Activated effector memory CD4-positive, alpha-beta T cell treated with anti-CD3 and anti-CD28 coated beads, Interleukin-2, amount 50 U/mL, for 16 hours (primary cell): ENCODE measurements at places on chromosomes 2 and 18.

- no peak for DNase-seq
These were observed 209.3 kb upstream of the SOX11 start for GRCh38 chr2:5482929-5483331.

DNA sequence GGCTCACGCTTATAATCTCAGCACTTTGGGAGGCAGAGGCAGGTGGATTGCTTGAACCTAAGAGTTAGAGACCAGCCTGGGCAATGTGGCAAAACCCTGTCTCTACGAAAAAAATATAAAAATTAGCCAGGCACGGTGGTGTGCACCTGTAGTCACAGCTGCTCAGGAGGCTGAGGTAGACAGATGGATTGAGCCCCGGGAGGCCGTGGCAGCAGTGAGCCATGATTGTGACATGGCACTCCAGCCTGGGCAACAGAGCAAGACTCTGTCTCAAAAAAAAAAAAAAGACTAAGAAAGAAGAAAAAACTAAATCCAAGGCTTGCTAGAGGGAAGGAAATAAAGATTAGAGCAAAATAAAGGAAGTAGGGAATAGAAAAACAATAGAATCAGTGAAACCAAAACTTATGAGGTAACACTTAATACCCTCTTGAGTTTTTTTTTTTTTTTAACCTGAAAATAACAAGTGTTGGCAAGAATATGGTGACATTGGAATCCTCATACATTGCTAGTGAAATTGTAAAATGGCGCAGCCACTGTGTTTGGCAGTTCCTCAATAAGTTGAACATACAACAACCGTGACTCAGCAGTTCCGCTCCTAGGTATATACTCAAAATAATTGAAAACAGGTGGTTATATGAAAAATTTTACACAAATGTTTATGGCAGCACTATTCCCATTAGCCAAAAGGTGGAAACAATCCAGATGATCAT is 85.2 kb downstream of the EML4 start:
- DNase-seq, result no peak

GRCh38 chr2:217220228-217221013 is 360.6 kb upstream of the TNP1 start:
- no peak for DNase-seq

DNA sequence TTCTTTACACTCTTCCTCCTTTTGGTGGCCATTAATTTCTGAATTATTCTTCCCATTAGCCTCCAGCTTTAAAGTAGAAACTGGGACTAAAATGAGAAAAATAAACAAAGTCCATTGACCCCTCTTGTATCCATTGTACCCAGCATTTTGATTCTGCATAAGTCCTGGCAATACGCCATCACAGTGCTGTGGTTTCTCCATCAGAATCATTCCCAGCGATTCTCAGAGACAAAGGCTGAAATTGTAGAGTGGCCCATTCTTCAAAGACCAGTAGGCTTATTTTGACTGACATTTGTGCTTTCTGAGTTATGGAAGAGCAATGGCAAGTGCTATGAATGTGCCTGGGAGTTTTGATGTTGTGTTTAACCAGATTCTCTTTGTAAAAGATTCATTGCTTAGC is 199.3 kb upstream of the GALNT5 start:
- DNase-seq, result no peak

DNA sequence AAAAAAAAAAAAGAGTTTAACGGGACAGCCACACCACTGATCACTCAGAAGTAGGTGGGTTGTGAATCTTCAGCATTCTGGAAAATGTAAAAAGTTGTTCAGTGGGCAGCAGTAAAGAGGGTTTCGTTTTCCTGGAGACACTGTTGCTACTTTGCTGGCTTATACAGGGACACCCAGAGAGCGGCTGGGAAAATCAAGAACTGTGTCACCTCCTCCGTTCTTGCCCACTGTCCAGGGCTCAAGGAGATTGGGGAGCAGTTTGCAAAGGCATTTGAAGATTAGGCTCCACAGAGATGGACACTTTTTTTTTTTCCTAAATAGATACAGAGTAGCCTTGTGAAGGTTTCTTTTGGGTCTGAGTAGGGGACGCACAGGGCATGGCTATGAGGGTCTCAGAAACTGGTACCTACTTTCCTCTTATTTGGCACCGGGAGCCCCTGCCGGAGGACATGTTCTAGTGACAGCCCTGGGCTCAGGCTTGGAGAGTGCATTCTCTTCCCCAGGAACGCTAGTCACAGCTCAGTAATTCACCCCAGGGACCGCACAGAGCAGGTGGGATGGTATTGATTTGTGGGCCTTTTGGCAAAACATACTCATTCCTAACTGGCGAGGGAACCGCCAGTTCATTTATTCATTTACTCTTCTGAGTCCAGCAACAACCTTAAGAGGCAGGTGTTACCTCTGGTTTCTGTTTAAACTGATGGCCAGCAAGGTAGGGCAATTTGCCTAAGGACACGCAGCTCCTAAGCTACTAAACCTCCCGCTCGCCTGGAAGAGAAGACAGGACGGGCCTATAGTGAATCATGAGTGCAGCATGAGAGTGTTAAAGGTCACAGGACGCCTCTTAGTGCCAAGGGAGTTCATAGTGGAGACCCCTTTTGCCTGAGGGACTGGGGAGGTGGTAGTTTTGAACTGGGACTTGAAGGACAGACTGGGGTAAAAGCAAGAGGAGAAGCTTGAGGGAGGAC is 53.1 kb downstream of the HPCAL1 start:
- DNase-seq, result no peak

DNA sequence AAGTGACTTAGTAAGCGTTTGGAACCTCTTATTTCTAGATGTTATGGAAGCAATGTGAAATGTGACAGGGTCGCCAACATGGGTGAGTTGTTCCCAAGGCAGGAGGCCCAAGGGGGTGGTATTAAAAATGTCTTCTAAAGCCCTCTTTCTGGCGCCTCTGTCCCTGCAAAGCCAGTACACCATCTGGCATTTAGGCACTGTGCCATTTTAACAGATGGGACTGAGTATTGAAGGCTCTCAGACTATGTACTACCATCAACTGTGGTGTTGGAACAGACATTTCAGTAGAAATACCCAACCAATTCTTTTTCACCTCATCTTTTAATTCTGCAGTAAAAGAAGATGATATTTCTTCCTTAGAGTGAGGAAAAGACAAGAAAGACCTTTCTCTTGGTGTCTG is 384.5 kb upstream of the MMADHC start:
- DNase-seq, result no peak

- DNase-seq, result peak; percentile 42
These were observed 54.9 kb upstream of the OTOS start for GRCh38 chr2:240195316-240195861.

DNA sequence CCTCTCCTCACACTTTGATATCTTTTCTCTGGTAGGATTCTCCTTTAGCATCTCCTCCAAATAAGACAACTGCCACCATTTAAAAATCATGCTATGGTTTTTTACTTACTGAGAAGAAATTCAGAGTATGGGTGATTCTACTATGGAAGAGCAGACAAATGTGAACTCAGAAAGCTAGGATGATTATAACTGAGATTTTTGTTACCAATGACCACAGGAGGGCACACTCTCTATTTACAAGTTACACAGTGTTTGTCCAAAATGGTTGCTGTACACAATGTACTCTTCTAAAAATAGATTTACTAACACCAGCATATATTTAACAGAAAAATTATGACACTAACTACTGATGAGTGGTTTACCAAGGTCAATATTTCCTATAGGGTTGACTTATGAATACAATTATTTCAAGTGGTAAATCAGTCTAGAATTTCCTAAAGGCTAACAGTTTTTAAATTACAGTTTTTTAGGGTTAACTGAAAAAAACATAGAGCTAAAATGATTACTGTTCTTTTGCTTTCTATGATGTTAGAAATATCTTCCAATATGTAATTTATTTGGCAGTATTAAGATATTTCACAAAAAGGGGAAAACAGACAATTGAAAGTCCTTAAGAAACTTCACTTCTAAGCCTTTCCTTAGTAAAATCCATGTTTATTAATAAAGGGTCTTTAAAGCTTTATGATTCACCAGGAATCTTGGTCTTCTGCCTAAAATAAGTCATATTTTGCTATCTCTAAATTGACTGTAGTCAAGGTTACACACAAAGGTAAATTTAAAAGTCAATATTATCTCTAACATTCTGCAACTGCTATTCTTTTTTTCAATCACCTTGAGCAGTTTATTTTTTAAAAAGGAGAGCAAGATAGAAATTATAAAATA is 57.2 kb downstream of the MAP4K3 start:
- DNase-seq, result no peak

DNA sequence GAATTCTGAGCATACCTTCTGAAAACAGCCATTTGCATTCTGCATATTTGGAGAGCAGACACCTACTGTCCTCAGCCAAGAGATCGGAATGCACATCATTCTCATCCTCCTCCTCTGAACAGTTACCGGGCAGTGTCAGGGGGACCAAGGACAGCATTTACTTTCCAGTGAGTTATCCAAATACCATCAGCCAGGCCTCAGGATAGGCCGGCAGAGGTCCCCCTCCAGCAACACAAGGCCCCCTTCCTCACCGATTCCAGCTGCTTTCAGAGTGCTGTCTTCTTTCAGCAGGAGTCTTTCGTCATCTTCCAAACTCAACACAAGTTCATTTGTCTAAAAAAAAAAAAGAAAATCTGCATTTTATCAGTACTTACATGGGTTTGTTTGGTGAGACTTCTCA is 55.3 kb downstream of the C2orf76 start:
- no peak for DNase-seq

DNA sequence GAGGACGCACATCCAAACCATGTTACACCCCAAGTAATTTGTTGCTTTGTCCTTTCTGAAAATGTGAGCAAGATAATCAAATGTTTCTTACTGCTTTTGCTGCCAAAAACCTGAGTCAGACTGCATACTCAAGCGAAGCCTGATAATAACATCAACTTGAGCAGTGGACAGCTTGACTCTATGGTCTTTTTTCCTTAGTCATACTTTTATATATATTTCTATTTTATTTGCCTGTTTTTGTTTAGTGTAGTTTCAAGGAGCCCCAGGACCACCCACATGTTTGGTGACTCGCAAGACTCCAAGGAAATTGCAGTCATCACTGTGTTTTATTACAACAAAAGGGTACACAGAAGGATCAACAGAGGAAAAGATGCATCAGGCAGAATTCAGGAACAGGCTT is 688.4 kb upstream of the PIK3C3 start:
- no peak for DNase-seq

DNA sequence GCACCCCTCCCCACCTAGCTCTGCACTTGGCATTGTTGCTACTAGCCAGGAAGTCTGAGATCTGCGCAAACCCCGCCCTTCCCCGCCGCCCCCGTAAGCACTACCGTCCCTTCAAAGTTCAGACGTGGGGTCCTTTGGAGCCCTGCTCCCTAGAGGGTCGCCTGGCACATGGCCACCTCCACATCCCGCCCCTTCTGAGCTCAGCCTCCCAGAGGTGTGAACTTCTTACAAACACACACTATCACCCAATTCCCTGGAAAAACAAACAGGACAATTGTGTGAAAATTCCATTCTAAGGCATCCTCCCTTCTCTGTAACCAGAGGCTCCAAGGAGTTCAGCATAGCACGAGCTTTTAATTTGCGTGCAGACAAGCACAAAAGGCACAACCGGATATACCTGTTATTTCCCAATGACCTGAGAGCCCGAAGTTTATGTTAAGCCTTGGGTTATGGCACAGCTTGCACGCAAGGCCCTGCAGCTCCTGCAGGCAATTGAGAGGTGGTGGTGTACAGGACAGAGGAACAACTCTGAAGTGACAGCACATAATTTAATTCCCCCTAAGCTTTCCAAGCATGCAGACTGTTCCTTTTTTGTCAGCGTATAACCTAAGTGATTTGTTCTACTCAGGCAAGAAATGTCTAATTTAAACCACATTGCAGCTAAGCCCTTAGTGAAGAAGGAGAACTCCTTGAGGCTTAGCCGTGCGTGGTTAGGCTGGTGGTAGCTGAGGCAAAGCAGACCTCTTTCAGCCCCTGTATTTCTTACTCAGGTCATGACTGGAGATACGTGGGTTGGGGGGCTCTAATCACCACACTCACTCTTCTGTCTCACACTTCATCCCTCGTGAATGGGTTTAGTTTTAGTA is 20.3 kb upstream of the CYP1B1 start:
- DNase-seq, result no peak

GRCh38 chr2:68740400-68740914 is 5.8 kb downstream of the ARHGAP25 start:
- DNase-seq, result no peak

GRCh38 chr2:71595569-71595968 is 142.2 kb downstream of the DYSF start:
- DNase-seq, result no peak

DNA sequence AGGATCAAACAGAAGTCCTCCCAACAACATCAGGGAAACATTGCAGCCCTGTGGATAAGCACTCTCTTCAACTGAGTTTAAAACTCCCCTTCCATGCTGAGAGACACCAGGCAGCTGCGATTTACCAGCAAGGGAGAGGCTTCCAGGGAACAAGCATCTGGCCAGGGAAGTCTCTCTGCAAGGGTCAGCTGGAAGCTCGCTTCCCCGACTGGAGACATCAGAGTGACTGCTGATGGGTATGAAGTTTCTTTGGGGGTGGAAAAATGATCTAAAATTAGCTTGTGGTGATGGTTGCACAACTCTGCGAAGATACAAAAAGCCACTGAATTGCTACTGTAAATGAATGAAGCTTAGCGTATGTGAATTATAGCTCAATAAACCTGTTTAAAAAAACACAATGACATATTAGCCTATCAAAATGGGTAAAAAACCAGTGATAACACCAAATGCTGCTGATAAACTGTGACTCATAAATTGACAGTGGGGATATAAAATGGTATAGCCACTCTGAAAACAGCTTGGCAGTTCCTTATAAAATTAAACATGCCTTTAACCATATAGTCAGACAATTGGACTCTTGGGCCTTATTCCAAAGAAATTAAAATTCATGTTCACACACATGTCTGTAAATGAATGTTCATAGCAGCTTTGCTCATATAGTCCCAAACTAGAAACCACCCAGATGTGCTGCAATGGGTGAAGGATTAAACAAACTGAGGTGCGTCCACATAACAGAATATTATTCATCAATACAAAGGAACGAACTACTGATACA is 1082.0 kb downstream of the SOCS6 start:
- no peak for DNase-seq

DNA sequence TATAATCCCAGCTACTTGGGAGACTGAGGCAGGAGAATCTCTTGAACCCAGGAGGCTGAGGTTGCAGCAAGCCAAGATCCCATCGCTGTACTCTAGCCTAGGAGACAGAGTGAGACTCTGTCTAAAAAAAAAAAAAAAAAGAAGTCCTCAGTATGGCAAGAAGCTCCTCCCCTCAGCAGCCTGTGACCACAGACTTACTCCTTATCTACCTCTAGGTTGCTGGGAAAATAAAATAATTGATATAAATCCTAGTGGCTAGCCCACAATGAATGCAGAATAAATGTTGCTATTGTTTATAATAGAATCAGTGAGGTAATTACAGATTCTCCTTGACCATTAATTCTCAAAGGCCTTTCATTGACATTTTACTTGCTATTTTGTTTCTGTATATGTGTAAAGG is 70.6 kb downstream of the IRS1 start:
- DNase-seq, result no peak

- peak; percentile 67 for DNase-seq
These were observed 80.8 kb upstream of the LCLAT1 start for GRCh38 chr2:30366199-30366691.

- DNase-seq, result no peak
These were observed 137.3 kb upstream of the NFATC1 start for GRCh38 chr18:79258447-79258846.
